ENCODE measurements at places on chromosomes 16 and 17.

DNA sequence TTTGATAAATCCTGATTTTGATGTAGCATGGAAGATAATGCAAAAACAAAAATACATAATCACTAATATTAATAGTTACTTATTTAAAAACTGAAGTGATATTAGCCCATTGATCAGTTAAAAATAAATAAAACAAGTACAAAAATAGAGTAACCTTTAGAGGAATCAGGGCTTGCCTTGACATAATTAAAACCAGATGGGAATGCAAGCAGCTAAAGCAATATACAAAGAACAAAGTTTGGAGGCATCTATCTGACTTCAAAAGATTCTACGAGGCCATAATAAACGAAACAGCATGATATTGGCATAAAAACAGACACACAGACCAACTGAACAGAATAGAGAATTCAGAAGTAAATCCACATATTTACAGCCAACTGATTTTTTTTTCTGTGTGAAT, 15.0 kb upstream of the HEATR3 start:
- no peak for DNase-seq

- DNase-seq, result no peak
Measured at GRCh38 chr17:27551701-27552248, 79.2 kb upstream of the LGALS9 start.

DNA sequence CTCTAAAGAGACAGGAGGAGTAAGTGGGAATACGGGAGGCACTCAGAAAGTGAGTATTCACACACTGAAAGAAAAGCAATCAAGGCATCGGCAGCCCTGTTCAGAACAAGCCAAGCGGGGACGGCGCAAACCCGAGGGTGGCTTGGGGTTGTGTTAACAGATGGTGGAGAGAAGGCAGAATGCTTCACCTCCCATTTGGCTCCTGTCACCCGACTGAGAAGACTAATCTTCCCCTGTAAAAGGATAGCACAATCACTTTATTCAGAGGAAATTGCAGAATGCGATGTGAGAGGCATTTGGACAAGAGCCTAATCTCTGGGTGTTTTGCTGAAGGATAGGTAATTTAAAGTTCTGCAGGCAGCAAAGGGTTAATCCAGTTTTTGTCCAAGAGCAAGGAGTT, 119.3 kb upstream of the WSCD1 start:
- DNase-seq, result no peak

GRCh38 chr16:29972992-29973383, 680 bp upstream of the TAOK2 start:
- no peak for DNase-seq

DNA sequence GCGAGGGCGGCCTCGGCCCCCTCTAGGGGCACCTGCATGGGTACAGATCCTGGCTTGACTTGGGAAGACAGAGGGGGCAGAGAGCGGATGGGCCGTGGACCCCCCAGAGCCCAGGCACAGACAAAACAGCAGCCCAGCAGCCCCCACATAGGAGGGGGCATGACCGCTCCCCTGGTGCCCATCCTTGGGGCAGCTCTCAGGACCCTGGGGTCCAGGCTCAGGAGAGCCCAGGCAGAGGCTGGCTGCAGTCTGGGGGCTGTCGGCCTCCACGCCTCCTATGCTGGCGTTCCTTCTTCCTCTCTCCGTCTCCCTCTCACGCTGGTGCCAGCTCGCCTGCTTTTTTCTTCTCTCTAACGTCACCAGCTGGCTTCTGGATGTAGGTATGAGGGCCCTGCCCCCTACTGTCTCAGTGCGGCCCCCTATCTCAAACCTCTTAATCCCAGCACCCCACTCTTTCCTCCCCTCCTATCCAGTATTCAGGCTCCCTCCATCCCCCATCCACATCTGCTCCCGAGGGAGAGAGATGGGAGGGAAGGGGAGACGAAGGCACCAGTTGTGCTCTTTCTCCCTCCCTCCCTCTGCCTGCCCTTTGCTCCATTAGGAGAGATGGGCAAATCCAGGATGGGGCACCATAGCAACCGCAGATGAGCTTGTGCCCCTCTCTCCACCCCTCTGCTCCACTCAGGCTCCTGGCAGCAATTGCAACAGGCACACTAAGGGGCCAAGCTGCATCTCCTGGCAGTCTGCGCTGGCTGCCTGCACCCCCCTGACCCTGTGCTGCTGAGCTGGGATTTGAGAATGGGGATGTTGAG, at the start of gene GPR179:
Gene GPR179, minus strand, starts transcription at position 349 of the 812 bp plus-strand sequence. Its CDS starts 167 bp downstream, at position 182.
- DNase-seq, result no peak

GRCh38 chr17:27879987-27880608, 13.1 kb downstream of the LYRM9 start:
- DNase-seq, result peak; percentile 8

GRCh38 chr17:43427362-43428043, 28.7 kb downstream of the ARL4D start:
- DNase-seq, result no peak

- DNase-seq, result no peak
Measured at GRCh38 chr16:79188115-79188738, 412.3 kb downstream of the MAF start.

- no peak for DNase-seq
Measured at GRCh38 chr17:55216888-55217287, 47.9 kb upstream of the HLF start.

GRCh38 chr17:30220414-30220813, 15.1 kb downstream of the SLC6A4 start:
- no peak for DNase-seq

DNA sequence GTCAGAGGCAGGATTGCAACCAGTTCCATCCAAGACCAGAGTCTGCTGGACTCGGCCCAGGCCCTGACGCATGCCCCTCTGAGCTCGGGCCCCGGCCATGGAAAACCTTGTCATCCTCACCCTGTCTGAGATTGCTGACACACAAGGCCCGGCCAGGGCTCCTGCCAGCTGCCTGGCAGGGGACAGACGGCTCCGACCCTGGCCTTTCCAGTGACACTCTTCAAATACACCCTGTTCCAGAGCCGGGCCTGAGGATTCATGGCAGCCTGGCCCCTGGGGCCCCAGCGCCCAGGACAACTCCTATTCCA, 3.2 kb upstream of the PABPN1L start:
- no peak for DNase-seq

GRCh38 chr16:50478773-50479149, 69.4 kb upstream of the NKD1 start:
- DNase-seq, result no peak

GRCh38 chr17:7213895-7214299, 5.7 kb downstream of the DLG4 start:
- DNase-seq, result peak; percentile 82

DNA sequence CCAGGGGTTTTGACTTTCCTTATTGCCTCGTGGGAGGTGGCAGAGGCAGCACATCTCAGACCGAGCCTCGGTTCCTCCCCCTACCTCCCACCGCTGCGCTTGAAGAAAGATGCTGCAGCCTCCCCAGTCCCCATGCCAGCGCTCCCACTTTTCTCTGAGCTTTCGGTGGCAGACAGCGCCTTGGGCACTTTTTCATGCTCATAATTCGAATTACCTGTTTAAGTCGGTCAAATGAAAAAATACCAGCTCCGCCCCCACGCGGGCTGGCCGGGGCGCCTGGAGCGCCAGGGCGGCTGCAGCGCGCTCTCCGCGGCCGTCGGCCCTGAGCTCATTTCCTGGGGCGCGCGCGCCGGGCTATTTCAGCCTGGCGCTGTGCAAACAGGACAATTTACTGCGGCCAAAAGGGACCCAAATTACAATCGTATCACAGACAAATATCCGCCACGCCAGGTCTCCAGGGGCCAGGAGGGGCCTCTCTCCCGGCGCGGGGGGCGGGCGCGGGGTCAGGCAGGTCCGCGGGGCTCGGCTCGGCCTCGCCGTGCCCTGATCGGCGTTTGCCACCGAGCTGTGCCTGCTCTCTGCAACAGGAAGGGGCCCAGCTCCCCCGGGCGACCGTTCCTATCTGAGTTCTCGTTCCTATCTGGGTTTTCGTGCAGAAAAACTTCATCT, 45.0 kb downstream of the SOST start:
- no peak for DNase-seq

GRCh38 chr16:51710186-51710585, 559.1 kb upstream of the SALL1 start:
- DNase-seq, result no peak

Measured in stimulated activated naive CD4-positive, alpha-beta T cell (primary cell).